ENCODE measurements at places on chromosomes 1 and 21. TPM values are rescaled to one million over a fixed set of nuclear protein-coding genes. Genes with fewer than 3 reads are reported as not detected.

GRCh38 chr1:65423884-65424572, 3.6 kb downstream of the LEPR start:
- DNase-seq, result peak; percentile 34

DNA sequence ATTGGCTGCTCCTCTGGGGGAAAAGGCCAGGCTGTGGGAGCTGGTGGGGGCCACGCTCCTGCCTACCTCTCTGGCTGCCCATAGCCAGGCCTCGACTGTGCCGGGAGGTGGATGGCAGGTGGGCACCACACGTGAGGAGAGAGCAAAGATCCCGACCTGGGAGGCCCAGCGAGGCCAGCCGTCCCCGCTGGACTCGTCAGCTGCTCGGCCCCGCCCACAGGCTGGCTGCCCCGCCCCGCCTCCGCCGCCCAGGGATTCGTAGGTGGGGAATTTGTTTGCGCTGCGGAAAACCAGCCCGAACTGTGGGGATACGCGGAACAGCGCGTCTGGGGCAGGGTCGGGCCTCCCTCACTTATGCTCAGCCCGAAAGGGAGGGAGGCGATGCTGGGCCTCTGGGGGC, 31.7 kb downstream of the TP73 start:
- no peak for DNase-seq

DNA sequence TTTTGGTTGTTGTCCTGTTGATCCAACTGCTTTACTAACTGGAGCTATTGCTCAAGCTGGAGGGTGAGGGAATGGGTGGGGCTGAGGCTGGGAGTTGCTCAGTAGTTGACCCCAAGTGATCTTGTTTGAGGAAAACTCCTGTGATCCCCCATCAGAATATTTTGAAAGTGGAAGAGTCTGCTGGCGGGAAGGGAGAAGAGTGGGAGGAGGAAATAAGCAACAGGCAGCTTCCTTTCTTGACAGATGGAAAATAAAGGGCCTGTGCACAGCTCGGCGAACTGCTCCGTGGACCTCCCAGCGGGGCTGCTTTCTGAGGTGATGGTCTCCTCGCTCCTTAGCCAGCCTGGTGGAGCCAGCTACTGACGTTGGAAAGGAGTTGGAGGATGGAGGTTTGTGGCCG, 199.1 kb upstream of the LMO4 start:
- no peak for DNase-seq

GRCh38 chr1:42913426-42914091, 45.1 kb downstream of the SLC2A1 start:
- peak; percentile 62 for DNase-seq

DNA sequence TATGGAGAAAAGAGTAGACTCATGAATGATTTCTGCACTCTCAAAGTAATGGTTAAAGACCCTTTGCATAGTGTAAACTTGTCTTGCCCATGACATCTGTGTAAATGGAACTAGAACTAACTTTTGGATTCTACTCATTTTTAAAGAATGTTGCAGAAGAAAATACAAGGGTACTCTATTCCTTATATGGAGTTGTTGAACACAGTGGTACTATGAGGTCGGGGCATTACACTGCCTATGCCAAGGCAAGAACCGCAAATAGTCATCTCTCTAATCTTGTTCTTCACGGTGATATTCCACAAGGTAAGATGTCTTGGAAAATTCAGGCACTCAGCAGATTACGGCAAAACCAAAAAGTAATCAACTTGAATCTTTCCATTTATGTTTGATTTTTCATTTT, 19.8 kb downstream of the CCT8 start:
- no peak for DNase-seq

DNA sequence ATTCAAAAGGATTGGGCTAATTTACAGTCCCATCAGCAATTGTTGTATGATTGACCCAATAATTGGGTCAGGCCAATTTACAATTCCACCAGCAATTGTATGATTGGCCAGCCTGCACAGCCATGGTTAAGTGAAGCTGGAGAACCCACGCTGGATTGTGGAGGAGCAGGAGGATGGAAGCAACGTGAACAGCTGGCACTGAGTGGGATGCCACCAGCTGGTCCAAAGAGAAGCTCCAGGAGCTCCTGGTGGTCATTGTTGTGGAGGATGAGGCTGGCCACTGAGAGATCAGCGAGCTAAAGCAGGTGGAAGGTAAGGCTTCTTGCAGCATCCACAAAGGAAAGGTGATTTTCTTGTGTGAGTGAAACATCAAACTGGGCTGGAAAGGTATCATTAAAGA, 23.2 kb upstream of the EFCAB14 start:
- DNase-seq, result no peak

- DNase-seq, result no peak
Observed at GRCh38 chr1:225418059-225418458, 9.8 kb downstream of the LBR start.

The DMBX1 gene
- 0.37 TPM for total RNA-seq

The CLCA4 gene
- total RNA-seq, result not detected

The TFF3 gene
- not detected for total RNA-seq

The AMY1C gene
- total RNA-seq, result not detected

Measured in activated T-cell treated with anti-CD3 and anti-CD28 coated beads, Interleukin-2, amount 50 U/mL, for 72 hours (primary cell).